Activated CD4-positive, alpha-beta T cell treated with anti-CD3 and anti-CD28 coated beads, Interleukin-2, amount 10 ng/mL, durations not matched to agents 7 days and 5 days (primary cell): ENCODE measurements at places on chromosomes 12 and 14.

DNA sequence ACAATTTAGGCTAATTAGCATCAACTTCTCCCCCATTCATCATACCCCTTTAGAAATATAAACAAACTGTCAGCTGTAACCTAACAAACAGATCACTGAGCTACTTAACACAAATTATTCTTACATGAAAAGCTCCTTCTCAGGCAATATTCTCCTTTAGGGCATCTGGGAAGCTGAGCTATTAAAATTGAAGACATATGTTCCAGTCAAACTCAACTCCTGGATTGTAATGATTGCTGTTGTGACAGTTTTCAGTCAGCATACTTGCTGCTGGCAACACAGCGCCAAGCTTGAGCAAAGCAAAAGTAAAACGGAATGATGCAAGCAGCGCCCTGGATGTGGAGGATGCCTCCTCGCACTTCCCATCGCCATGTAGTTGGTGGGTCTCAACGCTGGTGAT, 82.4 kb downstream of the SLC25A21 start:
- no peak for DNase-seq

GRCh38 chr12:100401660-100402059, 44.8 kb downstream of the SLC17A8 start:
- DNase-seq, result no peak

- DNase-seq, result no peak
Observed at GRCh38 chr12:78275886-78276285, 445.2 kb downstream of the NAV3 start.

DNA sequence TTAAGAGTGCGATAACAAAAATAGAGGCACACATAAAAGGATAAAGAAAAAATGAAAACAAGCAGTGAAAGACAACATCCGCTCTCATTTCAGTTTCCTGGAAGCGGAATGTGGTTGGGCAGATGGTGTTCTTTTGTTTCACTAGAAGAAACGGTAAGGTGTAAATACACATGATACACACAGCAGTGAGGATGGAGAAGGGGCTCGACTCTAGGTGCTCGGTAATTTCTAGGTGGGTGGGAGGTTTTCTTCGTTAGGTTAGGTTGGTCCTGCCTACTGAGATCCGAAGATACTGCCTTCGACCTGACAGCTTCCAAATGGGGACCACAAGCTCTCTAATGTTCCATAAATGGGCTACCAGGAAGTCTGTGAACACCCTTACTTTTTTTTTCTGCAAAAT, 1082.5 kb downstream of the BCL11B start:
- peak; percentile 87 for DNase-seq

GRCh38 chr12:109612975-109613502, 39.4 kb downstream of the MVK start:
- DNase-seq, result no peak

DNA sequence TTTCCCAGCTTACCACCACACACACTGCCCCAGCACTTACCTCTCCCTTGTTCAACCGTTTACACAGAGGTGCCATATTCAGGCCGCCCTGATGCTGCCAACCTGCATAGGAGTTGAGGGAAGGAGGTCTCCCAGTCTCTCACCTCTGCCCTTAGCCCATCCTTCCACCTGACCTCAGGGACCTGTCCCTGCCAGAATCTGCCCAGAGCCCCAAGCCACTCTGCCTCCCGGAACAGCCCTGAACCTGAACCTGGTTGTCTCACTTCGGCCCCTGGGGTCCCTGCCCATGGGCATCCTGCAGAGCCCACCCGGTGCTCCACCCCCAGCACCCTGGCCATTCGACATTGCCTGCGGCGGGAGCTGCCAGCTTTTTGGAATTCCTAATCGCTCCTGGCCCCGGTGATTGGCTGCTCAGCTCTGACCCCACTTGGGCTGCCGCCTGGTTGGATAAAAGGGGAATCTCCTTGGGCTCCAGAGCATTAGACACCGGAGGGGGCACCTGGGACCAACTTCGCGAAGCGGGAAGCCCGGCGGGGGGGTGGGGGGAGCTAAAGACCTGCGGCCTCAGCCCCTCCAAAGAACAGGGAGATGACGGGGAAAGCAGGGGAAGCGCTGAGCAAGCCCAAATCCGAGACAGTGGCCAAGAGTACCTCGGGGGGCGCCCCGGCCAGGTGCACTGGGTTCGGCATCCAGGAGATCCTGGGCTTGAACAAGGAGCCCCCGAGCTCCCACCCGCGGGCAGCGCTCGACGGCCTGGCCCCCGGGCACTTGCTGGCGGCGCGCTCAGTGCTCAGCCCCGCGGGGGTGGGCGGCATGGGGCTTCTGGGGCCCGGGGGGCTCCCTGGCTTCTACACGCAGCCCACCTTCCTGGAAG, at the start of gene VSX2:
Gene VSX2 (plus strand): TSS at position 476 of the 874 bp plus-strand sequence. CDS start 113 bp downstream, at position 589.
- DNase-seq, result no peak

GRCh38 chr14:52711666-52712065, 4.7 kb downstream of the PSMC6 start:
- DNase-seq, result no peak

DNA sequence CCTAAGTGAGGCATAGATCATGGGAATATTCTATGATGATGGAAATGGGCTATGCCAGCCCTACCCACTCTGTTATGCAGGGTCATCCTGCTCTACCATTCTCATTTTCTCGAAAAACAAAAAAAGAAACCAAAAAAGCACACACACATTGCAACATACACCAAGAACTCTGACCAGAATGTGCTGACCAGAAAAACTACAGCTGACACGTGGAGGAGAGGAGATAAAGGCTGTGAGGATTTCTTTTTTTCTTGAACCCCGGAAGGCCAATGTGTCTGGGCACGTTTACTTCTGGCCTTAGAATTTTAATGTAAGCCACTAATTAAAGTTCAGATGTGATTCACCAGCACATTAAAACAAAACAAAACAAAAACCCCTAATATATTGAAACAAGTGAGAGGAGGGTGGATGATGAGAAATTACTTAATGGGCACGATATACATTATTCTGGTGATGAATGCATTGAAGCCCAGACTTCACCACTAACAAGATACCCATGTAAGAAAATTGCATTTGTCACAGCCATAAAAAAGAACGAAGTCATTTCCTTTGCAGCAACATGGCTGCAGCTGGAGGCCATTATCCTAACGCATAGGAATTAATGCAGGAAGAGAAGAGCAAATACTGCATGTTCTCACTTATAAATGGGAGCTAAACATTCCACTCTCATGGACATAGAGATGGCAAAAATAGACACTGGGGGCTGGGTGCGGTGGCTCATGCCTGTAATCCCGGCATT, 66.3 kb upstream of the PLEKHG3 start:
- no peak for DNase-seq

GRCh38 chr12:104966677-104967076, 8.6 kb upstream of the SLC41A2 start:
- DNase-seq, result no peak

DNA sequence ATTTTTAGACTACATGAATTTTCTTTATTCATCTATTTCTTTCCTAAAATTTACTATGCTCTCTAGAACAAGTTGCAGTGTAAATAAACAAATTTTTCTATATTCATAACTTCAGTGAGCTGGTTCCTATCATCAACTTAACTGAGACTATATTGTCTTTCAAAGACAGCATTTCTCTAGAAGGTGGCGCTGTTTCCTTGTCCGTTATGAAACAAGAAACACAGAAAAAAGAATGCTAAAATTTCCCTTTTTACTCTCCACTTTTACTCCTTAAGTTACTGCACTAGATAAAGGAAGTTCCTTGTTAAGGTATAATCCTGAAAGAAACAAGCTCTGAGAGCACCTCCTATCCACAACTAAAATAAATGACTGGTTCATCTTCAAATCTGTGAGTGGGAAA, 8.2 kb upstream of the CLEC2A start:
- DNase-seq, result peak; percentile 49
